Vagina (tissue), 2 donors: ENCODE measurements at places on chromosomes 16 and 17.
A peak's percentile ranks its signal among the peaks of the same experiment; 100 is the strongest.

GRCh38 chr16:86953631-86954391, 363.4 kb downstream of the C16orf95 start:
- no peak for DNase-seq

- DNase-seq: no peak
These were observed 45.4 kb upstream of the MYOCD start for GRCh38 chr17:12620200-12620720.

- DNase-seq: no peak
These were observed 65.5 kb downstream of the IRX6 start for GRCh38 chr16:55389426-55390073.

DNA sequence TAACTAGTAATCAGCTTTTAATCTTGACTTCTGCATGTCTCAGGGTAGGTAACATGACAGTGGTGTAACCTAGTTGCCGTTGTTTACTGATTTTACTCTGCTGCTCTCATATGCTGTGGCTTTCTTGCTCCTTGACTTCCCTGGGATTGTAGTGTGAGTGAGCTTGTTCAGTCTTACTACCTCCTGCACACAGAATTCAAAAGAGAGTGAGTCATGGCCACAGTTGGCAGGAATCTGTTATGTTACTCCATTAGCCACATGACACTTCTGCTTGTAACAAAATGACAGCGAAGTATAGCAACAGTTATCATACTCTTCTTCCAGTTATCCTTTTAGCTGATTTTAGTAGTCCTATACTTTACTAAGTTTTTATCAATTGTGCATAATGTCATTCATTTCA, 18.8 kb downstream of the TNRC6A start:
- DNase-seq: no peak

DNA sequence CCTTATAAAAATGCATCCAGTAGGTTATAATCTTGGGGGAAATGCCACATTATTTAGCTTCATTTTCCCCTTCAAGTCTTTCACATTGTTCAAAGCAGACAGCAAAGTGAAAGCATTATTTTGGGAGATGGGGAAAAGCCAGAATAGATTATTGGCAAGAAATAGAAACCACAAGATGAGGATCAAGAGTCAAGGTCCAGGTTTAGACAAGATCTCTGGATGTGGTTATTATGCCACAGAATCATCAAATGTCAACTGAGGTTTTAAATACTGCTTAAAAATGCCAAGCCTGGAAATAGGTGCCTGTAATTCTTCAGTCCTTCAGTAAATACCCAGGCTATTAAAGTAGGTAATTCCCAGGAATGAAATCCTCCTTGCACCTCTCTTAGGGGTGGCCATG, 65.1 kb upstream of the ALOX12 start:
- DNase-seq: no peak

- DNase-seq: no peak
These were observed 186.4 kb upstream of the CHMP6 start for GRCh38 chr17:80805032-80805751.

DNA sequence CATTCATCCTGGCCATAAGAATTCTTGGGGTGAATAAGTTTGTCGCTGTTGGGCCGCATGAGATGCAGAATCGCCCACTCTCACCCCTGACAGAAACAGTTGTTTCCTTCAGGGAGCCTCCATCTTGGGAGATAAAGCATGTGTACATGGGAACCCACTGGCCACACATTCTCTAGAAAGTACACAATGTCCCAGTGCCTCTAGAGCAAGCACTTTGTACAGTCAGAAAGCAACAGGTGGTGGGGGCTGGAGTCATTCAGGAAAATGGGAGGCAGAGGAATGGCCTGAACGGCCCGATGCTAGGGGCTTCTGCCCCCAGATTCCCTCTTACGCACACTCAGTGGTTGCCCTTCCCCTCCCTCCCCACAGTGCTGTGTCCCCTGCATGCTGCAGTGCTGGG, 16.1 kb downstream of the ACE start:
- no peak for DNase-seq

- DNase-seq: peak; percentile 27
These were observed 185.4 kb downstream of the ABCC12 start for GRCh38 chr16:47970291-47970931.

DNA sequence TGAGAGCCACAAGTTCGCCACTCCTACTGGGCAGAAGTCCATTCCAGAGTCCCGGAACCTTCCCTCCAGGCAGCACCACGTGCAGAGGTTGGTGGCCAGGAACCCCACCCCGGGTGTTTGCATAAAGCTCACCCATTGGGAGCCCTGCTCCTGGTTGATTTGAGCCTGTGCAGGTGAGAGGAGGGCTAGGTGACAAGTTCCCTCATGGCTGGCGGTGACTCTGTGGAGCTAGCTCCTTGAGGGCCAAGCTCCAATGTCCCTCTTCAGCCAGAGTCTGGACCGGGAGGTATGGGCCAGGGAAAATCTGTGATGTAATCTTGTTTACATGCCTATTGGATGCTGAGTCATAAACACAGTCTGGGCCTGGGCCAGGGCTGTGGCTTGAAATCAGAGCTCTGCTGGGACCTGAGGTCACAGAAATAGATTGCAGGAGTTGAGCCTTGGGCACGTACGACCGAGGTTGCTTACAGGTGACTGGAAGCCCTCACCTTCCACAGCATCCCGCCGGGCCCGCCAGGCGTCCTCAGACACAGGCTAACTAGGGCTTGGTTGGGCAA, 118.9 kb downstream of the AATF start:
- DNase-seq: no peak

DNA sequence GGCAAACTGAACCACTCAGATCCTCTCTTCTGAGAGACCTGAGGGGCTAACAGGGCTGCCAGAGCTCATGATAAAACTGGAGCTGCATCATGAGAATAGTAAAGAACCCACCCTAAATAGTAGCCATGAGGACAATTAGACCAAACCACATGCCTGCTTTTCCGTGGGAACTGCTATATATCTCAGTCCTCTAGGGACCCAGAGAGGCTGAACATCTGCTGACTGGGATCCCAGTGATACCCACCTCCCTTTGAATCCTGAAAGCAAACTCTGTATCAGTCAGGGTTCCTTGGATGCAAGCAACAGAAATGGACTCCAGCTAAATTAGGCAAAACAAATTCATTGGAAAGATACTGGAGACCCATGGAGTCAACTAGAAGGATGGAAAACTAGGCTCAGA, 6.5 kb downstream of the MT1X start:
- no peak for DNase-seq

GRCh38 chr16:19513377-19514053, 8.4 kb downstream of the GDE1 start:
- no peak for DNase-seq

GRCh38 chr17:74528491-74529199, 2.6 kb downstream of the CD300LB start:
- DNase-seq: peak; percentile 70

DNA sequence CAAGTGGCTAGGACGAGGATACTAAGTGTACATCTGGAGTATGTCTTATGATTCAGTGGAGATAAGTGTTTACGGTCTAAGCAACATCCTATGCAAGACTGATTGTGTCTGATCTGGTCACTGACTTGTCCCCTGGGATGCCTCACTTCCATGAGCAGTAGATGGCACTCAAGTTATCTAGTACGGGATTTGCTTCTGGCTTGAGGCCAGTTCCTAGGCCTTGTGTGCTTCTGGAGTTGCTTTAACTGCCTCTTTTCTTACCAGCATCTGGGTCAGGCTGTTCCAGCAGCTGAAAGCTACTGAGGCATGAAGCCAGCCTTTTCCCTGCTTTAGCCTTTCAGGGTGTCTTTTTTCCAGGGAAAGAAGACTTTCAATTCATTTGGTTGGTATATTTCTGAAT, 23.0 kb downstream of the SUPT6H start:
- DNase-seq: no peak

- no peak for DNase-seq
These were observed 28.3 kb upstream of the RPTOR start for GRCh38 chr17:80516171-80516932.

- no peak for DNase-seq
These were observed 34.4 kb downstream of the DNAH3 start for GRCh38 chr16:21116148-21116693.

- no peak for DNase-seq
These were observed 2.4 kb downstream of the ACTG1 start for GRCh38 chr17:81509972-81510784.

- no peak for DNase-seq
These were observed 5.7 kb upstream of the CEP131 start for GRCh38 chr17:81228420-81228819.

- DNase-seq: no peak
These were observed 255.3 kb upstream of the CDH11 start for GRCh38 chr16:65377195-65377594.

- DNase-seq: no peak
These were observed 2.2 kb downstream of the CYTH1 start for GRCh38 chr17:78779850-78780249.

GRCh38 chr16:19307587-19308241, 22.2 kb downstream of the CLEC19A start:
- no peak for DNase-seq

DNA sequence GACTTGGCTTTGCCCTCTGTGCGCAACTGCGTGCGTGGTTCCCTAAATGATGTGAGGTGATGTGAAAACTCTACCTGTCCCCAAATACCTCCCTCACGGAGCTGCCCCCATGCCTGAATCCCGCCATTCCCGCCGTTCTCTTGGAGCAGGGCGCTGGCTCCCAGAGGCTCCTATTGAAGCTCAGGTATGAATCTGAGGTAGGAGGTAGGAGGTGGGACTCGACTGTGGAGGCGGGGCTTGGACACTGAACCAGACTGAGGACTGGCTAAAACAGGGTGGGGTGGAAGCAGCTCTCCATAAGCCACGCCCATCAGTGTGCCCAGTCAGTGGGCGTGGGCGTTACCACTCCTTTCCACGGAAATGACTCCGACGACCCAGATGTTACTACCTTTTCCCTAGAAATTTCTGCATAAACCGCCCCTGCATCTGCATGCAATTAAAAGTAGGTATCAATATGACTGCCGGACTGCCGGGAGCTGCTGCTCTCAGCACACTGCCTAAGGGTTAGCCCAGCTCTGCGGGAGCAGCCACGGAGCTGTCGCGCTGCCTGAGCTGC, 41.0 kb downstream of the FOXL1 start:
- no peak for DNase-seq

GRCh38 chr17:50889528-50890118, 23.5 kb upstream of the TOB1 start:
- no peak for DNase-seq

GRCh38 chr17:40540448-40540847, 24.8 kb downstream of the CCR7 start:
- no peak for DNase-seq

GRCh38 chr17:19002805-19003542, 1.6 kb downstream of the FAM83G start:
- DNase-seq: no peak

DNA sequence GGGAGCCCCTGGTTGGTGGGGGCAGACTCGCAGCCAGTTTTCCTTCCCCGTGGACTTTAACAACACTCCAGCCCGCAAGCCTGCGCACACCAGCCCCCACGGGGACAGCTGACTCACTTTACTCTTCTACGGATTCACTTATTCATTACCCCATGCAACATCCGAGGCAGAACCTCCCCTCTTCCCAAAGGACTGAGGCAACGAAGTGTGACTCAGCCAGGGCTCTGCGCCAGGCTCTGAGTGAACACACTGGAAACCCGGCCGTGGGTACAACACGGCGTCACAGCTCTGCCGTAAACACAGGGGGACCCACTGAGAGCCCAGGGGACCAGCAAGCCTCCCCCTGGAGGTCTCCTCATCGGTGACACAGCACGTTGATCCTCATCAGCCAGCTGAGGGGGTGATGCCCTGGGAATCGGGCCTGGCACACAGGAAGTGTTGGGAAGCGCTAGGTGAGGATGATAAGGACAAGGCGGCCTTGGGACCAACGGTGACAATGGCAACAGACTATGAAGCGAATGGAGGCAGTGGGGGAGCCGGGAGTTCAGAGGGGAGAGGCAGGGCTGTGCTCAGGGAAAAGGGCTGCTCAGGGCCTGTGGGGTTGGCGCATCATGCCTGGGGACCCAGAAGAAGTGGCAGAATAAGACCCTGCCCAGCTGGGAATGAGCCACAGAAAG, 14.6 kb downstream of the COTL1 start:
- DNase-seq: peak; percentile 94

DNA sequence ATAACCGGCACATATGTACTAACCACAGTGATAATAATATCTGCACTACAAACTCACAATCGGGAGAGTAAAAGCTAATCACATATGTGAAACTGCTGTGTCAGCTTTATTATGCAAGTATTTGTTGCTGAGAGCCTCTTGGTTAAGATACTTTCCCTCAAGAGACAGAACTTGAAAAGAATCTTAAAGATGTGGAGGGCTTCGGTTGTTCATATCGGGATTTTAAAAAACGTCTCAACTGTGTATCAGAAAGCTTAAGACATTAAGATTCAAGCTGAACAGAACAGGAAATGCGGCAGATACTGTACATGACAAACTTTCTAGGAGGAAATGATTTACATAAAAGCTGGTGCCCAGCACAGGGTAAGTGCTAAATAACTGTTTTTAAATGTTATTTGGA, 27.5 kb upstream of the HLF start:
- no peak for DNase-seq

GRCh38 chr17:68435876-68436842, 21.1 kb downstream of the WIPI1 start:
- DNase-seq: peak; percentile 84

DNA sequence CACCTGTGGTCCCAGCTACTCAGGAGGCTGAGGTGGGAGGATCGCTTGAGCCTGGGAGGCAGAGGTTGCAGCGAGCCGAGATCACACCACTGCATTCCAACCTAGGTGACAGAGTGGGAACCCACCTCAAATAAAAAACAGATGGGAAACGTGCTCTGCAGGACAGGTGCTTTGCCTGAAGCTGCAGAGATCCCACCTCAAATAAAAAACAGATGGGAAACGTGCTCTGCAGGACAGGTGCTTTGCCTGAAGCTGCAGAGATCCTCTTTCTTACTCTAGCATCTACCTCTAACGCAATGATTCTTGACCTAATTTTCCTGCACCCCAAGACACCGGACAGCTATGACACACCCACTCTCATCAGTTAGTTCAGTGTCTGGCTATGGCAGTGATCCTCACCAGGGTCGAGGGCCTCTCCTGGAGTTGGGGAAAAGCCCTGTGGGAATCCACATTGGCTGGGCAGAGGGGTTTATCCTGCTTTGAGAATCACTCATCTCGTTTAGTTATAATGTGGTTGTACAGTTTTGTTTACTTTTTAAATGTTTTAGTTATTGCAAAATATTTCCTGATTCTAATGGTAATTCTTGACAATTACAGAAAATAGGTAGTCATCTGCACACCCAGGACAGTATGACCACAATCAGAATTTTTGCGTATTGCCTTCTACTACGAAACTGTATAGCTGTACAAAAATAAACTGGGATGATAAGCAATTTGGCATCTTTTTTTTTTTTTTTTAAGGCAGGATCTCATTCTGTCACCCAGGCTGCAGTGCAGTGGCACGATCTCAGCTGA, 11.4 kb downstream of the VPS53 start:
- DNase-seq: no peak

GRCh38 chr17:17132746-17133145, 73.4 kb downstream of the PLD6 start:
- DNase-seq: no peak

GRCh38 chr17:13387952-13388351, 213.8 kb downstream of the HS3ST3A1 start:
- DNase-seq: no peak

- DNase-seq: no peak
These were observed 68.4 kb upstream of the ELAC2 start for GRCh38 chr17:13086142-13086769.

GRCh38 chr16:13005721-13006247, 104.4 kb downstream of the SHISA9 start:
- DNase-seq: no peak
